ENCODE measurements at places on chromosomes 11 and 22. TPM values are rescaled to one million over a fixed set of nuclear protein-coding genes. Genes with fewer than 3 reads are reported as not detected.

ALG8 gene
- total RNA-seq: 17.5 TPM

- no peak for DNase-seq
These were observed 8.3 kb upstream of the ATF4 start for GRCh38 chr22:39512026-39512425.

MRPL40 gene
- 9.9 TPM for total RNA-seq

GRCh38 chr11:121802542-121802941 lies 313.5 kb downstream of the BLID start:
- DNase-seq: no peak

- DNase-seq: no peak
These were observed 24.6 kb upstream of the CARD18 start for GRCh38 chr11:105164208-105164607.

- DNase-seq: no peak
These were observed 837 bp upstream of the PLAAT5 start for GRCh38 chr11:63491636-63492372.

GRCh38 chr11:61009392-61010275 lies 38.2 kb downstream of the CD6 start:
- no peak for DNase-seq

DNA sequence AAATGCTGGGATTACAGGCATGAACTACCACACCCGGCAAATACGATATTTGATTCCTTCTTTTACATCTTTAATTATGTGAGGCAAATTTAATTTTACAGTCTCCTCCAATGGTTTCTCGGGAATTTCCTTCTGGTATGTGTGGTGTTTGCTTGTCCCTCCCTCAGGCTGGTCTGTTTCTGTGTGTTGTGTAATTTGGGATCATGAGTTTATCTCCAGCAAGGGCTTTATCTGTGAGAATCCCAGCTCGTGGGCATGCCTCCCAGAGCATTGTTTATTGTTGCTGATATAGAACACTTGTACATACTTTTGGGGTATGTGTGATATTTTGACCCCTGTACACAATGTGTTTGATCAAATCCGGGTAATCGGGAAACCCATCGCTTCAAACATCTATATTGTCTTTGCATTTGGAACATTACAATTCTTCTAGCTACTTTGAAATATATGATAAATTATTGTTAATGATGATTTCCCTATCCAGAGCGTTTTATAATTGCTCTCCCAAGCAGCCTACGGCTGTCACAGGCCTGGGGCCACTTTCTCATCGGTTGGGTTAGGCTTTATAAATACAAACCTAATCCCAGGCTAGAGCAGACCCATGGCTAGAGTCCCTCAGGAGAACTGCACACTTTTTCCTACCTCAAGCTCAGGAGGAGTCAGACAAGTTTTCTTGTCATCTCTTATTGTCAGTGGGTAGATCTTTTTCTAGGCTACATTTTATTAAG lies 15.0 kb upstream of the PRR5 start:
- no peak for DNase-seq

SMIM35 gene
- total RNA-seq: 0.08 TPM

CD6 gene
- total RNA-seq: 793 TPM

- no peak for DNase-seq
These were observed 9.6 kb downstream of the ANKK1 start for GRCh38 chr11:113397212-113397611.

GRCh38 chr11:128765104-128765503 lies 71.2 kb downstream of the FLI1 start:
- DNase-seq: no peak

RIMBP3C gene
- not detected for total RNA-seq

RAPSN gene
- 0.94 TPM for total RNA-seq

KLHL35 gene
- total RNA-seq: 0.84 TPM

- DNase-seq: no peak
These were observed 14.6 kb upstream of the P2RY6 start for GRCh38 chr11:73257342-73258103.

GRCh38 chr11:114326776-114327175 lies 30.6 kb downstream of the NNMT start:
- no peak for DNase-seq

GRCh38 chr11:12280838-12281565 lies 96.4 kb upstream of the PARVA start:
- DNase-seq: no peak

DNA sequence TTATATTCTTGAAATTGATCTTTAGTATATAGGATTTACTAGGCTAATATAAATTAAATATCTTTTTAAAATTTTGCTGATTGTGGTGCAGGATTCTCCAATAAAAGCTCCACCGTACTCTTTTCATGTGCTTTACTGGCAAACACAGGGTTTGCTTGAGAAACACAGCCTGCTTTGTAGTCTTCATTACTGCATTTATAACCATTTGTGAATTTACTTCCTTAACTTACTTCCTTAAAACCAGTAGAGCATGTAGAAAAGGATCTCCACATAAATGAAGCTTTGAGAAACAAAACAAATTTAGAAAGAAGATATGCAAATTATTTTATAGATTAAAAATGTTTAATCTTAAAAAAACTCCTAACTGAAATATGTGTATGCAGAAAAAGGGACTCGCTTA lies 28.8 kb downstream of the SWAP70 start:
- no peak for DNase-seq

OR2AT4 gene
- not detected for total RNA-seq

DNA sequence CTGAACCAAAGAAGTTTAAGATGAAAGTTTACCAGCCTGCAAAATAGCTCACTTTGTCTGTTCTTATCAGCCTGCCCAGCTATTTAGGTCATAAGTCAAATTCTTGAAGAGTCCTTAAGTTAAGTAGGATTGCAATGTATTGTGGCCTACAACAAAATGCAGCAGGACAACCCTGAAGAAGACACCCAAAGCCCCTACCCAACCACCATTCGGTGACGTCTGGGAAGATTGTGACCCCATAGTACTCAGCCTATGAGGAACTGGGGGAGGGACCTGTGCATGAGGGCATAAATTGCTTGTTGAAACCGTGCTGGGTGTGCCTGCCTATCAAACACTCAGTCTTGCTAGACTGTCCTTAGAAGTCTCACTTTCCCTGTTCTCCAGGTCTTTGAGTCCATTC lies 50.5 kb upstream of the FDX1 start:
- no peak for DNase-seq

DNA sequence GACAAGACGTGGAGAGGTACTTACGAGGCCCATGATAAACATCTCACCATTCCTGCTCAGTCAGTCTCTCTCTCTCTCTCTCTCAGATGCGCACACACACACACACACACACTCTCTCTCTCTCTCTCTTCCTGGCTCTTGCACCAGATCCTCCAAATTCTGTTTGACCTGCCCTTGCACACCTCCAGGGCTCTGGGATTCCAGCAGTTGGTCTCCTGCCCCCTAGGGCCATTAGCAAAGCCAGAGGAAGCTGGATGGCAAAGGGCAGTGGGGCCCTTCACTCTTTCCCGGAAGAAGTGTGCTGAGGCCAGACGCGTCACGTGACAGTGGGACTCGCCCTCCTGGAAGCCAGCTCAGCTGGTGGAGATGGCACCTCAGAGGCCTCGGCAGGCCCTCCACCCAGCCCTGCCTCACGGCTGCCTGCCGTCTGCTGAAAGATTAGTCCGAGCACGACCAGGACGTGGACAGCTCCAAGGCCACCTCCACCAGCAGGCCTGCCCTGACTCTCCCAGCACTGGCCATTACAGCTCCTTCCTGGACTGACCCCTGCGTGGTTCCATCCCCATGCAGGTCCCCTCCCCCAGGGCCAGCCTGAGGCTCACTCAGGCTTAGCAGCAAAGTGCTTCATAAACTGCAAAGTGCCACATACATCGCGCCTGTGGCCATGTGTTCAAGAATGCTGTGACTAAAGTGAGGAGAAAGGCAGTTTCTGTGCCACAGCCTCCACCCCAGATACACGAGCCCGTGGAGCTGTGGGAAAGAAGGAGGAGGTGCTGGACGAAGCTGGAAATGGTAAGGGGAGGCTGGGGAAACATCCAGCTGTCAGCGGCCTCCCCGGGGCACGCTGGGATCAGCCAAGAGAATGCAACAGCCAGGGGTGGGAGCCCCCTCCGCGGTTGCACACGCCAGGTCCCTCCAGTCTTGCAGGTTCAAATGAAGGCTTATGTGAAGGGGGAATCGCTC lies 3.7 kb downstream of the PDGFB start:
- DNase-seq: no peak

UEVLD gene
- 2.1 TPM for total RNA-seq

GRCh38 chr11:44483919-44484610 lies 81.4 kb upstream of the CD82 start:
- DNase-seq: no peak

OR52H1 gene
- total RNA-seq: not detected

ZDHHC13 gene
- total RNA-seq: 3.1 TPM

PLAAT2 gene
- 0.47 TPM for total RNA-seq

All from CD8-positive, alpha-beta T cell (primary cell).